Forelimb muscle (tissue), 1 donor: ENCODE measurements at places on chromosomes 11 and 22. TPM values are rescaled to one million over a fixed set of nuclear protein-coding genes. Genes with fewer than 3 reads are reported as not detected.

Gene MS4A6E
- polyA plus RNA-seq: not detected

Gene PHLDB1
- polyA plus RNA-seq: 90.6 TPM

Gene POU2F3
- polyA plus RNA-seq: 0.04 TPM

Gene SMC1B
- polyA plus RNA-seq: 0.11 TPM

Gene SNU13
- polyA plus RNA-seq: 114 TPM

Gene FREY1
- 0.43 TPM for polyA plus RNA-seq

Gene KRTAP5-7
- not detected for polyA plus RNA-seq

Gene CCDC188
- polyA plus RNA-seq: 2.2 TPM

Gene ETS1
- polyA plus RNA-seq: 45.2 TPM

Gene HTATIP2
- 5.5 TPM for polyA plus RNA-seq

Gene AGBL2
- 0.47 TPM for polyA plus RNA-seq

Gene MMP1
- polyA plus RNA-seq: 0.23 TPM

Gene OR52A1
- 0.03 TPM for polyA plus RNA-seq

Gene TESMIN
- 0.53 TPM for polyA plus RNA-seq

Gene UBXN1
- 145 TPM for polyA plus RNA-seq

Gene GPHA2
- 0.35 TPM for polyA plus RNA-seq

Gene OMP
- polyA plus RNA-seq: not detected

Gene DAGLA
- 4.6 TPM for polyA plus RNA-seq

Gene MYBPC3
- polyA plus RNA-seq: 0.75 TPM

Gene RAPSN
- polyA plus RNA-seq: 93.1 TPM

Gene SPON1
- 18.9 TPM for polyA plus RNA-seq

Gene SLC22A9
- polyA plus RNA-seq: not detected

Gene RAB1B
- polyA plus RNA-seq: 89.7 TPM
